ENCODE measurements at places on chromosomes 12 and 14.

DNA sequence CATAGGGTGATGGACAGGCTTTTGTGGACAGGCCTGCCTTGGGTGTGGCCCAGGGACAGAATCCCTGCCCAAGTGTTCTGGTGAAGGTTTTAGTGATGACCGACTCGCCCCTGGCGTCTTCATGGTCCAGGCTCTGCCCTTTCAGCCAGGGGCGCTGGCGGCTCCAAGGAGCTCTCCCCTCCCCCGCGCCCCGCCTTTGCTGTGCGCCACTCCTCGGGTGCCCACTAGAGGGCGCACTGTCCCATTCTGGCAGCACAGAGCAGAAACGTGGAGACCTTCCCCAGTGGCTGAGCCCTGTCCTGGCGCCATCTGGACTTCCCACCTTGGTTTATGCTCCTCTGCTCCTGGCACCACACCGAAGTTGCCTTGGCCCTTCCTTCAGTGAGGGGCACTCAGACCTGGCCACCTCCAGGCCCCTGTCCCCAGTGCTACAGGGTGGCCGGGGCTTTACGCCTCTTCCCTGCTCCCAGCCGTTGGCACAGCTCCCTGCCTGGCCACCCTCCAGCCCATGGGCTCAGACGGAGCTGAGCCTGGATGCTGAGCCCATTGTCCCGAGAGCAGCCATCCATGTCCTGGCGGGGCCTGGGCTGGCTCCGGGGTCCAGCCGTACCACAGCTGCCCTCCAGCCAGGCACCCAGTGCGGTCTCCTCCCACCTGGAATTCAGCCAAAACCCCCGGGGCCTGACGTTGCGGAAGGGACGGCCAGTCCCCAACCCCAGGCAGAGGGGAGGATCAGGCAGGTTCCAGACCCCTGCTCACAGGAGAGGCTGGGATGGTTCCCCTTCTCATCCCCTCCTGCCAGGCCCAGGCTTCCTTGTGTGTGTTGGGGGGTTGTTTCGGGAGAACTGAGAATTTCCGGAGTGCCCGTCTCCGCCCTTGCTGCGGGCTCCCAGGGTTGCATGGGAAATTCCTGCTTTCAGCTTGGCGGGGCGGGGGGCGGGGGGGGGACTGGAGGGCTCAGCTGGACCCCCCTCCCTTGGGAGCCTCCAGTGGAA, 5.6 kb upstream of the CRIP1 start:
- peak; percentile 81 for DNase-seq

DNA sequence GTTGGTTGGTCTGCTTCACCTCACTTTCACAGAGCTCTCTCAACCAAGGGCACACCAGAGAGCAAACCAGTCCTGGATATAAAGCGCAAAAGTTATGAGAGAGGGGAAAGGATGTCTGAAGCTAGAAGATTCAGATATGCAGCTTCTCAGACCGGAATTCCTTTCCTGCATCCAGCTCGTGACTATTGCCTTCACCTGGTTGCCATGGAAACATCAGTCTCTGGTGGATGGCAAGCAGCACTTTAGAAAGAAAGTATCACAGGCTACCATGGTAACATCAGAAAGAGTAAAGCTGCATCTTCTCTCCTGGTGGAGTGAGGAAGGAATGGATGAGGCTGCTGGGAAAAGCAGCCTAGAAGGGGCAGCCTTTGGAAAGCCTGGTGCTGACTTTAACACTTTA, 13.7 kb downstream of the REM2 start:
- no peak for DNase-seq

DNA sequence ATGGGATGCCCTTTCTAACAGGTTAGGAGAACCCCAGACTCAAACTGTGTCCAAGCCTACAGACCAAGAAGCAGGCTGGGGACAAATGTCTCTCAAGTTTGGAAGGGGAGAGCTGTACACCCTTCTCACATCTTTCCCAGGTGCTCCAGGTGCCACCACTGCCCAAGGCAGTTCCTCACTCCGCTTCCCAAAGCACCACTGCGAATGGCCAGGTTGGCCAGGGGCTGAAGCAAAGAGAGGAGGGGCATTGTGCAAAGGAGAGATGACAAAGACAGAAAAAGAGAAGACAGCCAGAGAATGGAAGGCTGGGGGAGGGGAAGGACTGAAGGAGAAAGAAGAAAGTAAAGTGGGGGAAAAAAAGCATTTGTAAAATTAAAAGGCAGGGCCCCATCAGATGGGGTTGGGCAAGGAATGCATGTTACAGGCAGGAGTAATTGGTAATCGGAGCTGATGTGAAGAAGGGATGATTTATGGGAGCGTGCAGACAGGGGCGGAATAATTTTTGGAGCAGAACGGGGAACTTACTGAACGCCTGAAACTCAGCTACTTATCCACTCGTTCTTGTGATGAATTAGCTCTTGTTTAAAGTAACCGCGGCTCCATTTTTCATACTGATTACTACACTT, 165.8 kb downstream of the ESRRB start:
- no peak for DNase-seq

DNA sequence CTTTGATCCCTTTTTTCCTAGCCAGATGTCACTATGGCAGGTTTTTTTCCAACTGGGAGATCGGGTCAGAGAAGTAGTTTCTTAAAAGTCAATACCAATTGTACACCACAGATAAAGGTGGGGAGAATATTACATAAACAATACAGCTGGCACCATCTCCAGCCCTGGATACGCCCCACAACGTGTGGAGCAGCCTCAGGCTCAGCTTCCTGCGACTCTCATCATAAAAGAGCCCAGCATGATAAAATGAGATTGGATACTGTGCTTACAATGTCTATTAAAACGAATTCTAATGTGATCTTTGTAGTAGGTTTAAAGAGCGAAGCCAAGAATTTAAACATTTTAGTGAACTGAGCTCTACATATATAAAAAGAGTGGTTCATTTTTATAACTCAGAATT, 21.5 kb downstream of the EFCAB11 start:
- DNase-seq, result no peak

DNA sequence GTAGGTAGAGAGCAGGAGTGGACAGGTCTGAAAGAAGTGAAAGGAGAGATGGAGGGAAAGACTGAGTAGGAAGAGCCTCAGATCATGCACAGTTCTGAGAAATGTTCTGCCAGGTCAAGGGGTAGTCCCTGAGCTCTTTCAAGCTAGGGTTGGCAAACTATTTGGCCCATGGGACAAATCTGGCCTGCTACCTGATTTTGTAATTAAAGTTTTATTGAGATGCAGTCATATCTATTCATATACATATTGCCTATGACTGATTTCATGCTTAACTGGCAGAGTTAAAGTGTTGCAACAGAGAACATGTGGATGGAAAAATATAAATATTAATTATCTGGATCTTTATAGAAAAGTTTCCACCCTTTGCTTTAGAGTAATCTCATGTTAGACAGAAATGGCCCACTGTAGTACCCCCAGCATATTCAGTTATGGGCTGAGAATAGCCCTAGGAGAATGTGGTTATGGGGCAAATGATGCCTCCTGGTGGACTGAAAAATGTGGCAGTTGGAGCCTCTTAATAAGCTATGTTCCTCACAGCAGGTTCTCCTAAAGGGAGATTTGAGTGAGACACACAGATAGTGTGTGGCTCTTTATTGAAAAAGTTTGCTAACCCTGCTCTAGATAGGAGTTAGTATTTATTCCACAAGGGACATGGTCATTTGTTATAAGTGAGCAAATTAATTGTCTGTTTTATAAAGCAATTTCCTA, 476.9 kb downstream of the LRIG3 start:
- DNase-seq, result no peak

DNA sequence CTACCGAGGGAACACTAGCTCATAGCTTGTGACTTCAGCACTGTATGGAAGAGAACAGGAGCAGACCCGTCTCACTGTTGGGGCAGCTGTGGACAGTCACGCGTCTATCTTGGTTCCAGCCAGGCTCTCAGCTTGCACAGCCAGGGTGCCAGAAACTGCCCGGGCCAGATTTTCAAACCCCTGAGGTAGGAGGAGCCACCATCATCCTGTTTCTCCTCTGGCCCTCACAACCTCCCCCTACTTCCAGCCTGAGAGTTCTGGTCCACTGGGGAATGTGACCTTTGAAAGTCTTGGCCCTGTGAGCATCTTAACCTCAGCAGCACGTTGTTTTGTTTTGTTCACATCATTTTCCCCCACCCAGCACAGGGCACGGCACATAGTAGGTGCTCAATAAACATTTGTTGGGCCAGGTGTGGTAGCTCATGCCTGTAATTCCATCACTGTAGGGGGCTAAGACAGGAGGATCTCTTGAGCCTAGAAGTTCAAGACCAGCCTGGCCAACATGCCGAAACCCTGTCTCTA, 50.4 kb downstream of the PSMA6 start:
- no peak for DNase-seq

- DNase-seq, result no peak
Measured at GRCh38 chr14:72547999-72548398, 345.9 kb downstream of the DPF3 start.

DNA sequence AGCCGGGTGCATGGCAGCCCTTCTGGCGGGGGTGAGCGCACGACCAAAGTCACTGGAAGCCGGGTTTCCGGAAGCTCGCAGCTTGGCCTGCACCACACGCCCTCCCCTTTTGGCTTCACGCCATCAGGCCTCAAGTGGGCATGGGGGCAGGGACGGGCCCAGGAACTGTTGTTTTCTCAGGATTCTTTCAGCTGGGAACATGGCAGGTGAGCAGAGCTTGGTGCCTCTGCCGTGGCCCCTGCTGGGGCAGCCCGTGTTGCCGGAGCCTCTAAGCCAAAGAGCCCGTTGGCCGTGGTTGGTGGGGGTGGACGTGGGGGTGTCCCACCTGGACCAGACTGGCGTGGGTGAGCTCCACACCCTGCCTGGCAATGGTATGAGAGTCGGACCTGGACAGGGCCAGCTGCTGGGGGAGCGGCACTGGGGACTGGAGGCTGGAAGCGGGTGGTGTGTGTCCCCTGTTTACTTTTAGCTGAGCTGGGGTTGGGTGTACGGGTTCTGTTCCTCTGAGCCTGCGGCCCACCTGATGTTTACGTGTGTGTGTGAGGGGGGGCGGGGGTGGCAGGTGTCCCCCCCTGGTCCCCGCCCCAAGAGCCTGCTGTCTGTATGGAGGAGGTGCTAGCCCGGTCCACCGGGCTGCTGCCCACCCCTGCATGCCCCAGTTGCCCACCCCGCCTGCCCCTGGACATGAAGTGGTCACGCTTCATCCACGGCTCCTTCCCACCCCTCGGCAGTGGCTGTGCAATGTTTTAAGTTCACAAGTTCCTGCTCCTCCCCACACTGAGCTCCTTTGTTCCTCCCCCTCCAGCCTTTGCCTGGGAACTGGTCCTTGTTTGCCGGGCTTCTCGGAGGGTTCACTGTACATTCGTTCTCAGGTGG, 28.7 kb upstream of the PLD4 start:
- DNase-seq, result no peak

DNA sequence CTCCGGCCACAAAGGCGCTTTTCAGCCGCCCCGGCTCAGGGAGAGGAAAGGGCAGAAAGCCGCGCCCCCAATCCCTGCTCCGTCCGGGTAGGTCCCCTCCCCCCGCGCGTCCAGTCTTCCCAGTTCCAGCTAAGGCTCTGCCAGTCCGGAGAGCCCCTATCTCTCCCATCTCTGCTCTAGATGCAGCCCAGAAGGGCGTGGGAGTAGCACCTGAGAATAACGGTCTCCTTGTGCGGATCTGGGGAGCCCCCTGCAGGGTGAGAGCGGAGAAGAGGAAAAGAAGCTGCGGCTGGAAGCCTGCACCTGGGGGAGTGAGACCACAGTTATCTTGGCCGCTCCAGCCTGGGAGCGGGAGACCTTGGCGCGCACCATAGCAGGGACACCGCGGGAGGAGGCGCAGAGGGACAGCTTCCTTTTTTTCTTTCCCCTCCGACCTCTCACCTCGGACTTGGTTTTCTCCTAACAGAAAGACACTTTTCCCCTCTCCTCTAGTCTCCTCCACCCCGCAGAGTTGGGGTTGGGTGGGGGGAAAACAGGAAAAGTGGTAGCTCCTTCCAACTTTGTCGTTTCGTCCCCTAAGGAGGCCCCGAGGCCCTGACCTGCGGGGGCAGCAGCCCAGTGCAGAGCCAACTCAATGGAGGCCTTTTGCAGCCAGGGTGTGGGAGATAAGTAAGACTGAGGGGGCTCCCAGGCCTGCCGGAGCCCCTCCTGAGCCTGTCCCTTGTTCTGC, 2.4 kb downstream of the DHH start:
- no peak for DNase-seq

DNA sequence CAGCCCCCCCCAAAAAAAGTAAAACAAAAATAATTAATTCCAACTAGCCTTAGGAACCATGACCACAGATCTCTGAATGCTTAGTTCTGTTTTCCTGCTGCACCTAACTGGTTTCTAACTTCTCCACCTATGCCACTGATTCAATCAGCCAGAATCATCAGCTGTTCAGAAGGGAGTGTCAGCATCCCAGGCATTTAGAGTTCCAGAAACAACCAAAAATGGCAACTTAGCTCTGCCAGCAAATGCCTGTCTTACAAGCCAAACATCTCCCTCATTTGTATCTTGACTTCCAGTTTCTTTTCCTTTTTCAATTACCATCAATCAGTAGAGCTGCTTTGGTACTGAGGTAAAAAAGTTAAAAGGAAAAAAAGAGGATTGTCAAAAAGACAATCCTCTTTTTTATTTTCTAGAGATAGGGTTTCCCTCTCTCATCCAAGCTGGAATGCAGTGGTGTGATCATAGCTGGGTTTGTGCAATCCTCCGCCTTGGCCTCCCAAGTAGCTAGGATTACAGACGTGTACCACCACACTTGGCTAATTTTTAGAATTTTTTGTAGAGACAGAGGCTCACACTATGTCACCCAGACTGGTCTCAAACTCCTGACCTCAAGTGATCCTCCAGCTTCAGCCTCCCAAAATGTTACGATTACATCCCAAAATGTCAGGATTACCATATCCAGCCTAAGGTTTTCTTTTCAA, 45.2 kb upstream of the ISM2 start:
- no peak for DNase-seq

DNA sequence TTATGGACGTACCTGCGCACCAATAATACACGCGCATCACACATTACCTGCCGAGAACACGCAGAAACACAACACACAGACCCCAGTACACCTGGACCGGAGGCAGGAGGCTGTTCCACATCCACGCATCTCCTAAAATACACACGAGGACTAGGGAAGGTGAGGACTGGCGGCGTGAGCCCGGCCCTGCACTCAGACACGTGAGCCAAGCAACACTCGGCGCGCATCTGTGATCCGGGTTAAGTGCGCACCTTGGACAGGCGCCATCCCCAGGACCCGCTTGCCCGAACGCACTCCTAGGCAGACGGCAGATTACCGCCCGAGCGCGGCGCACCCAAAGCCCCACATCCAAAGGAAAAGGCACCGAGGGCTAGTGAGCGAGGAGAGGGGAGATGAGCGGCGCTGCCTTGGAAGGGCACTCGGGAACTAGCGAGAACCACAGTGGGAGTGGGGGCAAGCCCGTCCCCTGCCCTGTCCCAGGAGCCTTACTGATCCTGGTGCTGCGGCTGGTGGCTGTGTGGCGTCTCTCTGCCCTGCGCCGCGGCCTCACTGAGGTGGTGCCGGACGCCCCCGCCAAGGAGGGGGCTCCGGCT, 417 bp downstream of the GLS2 start:
- DNase-seq, result no peak

DNA sequence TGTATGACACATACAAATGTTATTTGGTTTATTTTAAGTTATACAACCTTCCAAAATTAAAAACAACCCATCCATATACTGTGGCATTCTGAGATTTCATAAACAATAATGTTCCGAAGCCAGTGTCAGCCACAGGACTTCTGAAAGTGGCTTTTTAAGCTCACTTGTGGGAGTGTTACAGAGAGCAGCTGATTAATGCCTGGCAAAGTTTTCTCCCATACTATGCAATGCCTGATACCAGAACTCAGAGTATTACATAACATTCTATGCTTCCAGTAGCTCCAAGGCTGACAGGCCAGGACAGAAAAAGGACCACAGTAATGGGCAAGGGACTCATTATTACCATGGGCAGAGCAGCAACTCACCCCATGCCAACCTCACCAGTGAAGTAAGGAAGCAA, 29.3 kb downstream of the NELL2 start:
- DNase-seq, result no peak

GRCh38 chr12:93135286-93136239, 206.5 kb upstream of the EEA1 start:
- no peak for DNase-seq

Measured in stimulated activated CD4-positive, alpha-beta T cell treated with anti-CD3 and anti-CD28 coated beads, TNF-alpha, amount 100 ng/mL, for 1 hour (primary cell).